NCI-H2171 (cell line): ENCODE measurements at places on chromosomes 4 and X.

GRCh38 chrX:44344194-44344593 is 722 bp upstream of the EFHC2 start:
- DNase-seq, result no peak

DNA sequence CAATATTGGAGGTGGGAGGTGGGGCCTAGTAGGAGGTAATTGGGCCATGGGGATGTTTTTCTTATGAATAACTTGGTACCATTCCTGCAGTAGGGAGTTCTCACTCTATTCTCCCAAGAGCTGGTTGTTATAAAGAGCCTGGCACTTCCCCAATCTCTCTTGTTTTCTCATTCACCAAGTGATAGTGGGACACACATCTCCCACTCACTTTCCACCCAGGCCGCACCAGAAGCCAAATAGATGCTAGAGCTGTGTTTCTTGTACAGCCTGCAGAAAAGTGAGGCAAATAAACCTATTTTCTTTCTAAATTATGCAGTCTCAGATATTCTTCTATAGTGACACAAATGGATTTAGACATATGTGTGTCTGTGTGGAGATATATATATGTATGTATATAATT is 117.6 kb downstream of the ANKRD50 start:
- DNase-seq, result no peak

GRCh38 chrX:118736394-118737010 is 9.1 kb downstream of the IL13RA1 start:
- DNase-seq, result no peak

DNA sequence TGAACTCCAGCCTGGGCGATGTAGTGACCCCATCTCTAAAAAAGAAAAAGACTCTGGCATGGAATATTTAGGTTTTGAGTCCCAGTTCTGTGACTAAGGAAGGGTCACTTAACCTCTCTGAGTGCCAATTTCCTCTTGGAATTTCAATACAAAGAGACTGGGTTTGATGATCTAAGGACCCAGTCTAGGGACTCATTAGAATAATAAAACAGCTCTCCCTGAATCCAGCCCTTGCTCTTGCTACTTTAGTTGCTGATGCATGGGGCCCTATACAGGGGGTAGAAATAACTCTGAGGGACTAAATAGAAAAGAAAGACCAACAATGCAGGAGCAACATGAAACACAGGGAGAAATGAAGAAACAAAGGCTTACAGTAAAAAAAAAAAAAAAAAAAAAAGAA is 12.6 kb downstream of the C4orf54 start:
- DNase-seq, result no peak

GRCh38 chrX:134407065-134407376 is 52.9 kb upstream of the HPRT1 start:
- no peak for DNase-seq

DNA sequence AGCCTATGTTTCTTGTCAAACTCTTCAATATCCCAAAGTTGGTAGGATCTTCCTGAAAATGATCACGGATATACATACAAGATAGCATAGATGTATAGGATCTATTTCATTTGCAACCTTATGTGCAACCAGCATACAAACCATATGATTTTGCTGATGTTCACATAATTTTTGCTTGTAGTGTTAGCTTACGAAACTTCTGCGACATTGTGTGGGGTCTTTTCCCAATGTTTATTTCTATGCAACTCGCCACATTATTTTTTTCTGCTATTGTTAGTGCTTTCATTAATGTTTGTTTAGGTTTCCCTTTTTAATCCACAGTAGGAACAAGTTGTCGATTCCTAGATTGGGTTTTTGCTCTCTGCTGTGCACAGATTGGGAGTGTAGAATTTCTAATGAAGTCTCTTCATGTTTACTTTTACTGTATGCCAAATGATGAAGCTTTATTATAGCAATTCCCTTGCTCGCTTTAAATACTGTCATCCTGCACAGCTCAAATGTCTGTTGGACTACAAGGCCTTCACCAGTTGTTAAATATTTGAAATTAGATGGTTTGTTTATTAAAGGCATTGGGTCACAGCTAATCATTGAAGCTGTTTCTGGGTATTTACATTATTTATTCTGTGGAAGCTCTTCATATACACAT is 257.6 kb upstream of the PCDH7 start:
- no peak for DNase-seq

DNA sequence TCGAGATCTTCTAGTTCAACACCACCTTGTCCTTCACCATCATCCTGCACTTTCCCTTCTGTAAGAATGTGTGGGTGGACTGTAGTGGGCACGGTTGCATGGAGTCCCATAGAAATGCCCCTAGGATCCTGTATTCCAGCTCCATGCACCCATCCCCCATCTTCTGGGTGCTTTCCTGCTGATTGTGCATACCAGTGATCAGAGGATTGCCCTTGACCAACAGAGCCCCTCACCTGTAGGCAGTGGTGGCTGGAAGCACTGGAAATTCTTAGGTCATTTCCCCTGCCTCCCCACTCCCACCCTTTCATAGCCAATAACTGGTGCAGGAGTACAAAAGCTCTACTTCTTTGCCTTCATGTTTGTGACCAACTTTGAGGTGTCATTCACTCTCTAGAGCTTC is 213.4 kb upstream of the ARSJ start:
- DNase-seq, result no peak

DNA sequence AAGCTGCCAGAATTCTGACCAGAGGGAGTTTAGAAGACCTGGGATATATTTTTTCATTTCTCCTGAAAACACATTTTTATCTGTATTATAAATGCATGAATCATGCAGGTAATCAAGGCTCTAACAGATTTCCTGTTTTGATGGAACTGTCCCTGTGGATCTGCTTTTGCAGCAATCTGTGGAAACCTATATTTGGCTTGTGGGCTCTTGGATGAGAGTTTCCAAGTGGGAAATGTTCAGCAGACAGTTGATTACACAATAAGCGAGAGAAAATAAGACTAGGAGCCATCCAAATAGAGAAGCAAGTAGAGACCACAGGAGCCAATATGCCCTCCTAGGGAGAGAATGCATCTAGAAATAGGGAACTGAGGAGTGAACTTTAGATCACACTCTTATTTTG is 105.0 kb downstream of the NDST3 start:
- DNase-seq, result no peak

DNA sequence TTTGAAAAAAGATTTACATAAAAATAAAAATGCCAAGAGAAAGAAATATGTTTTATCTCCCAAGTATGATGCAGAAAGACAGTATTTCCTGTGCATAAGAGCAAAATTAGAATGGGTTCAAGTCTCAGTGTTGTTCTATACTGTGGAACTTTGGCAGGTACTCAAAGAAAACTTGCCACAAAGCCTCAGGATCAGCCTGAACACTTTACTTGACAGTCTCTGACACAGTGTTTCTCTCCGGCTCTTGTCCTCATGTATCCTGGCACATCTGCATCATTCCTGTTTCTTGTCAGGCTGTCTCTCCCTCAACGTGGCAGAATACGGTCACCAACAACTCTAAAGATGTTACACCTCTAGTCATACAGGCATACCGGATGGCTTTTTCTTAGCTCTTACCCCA is 273.7 kb downstream of the ARHGAP24 start:
- DNase-seq, result no peak

GRCh38 chr4:103204111-103204510 is 6.0 kb upstream of the CENPE start:
- peak; percentile 0 for DNase-seq

- DNase-seq, result no peak
These were observed 84.3 kb downstream of the SPRY1 start for GRCh38 chr4:123480706-123481418.

GRCh38 chr4:116878280-116878679 is 207.1 kb downstream of the TRAM1L1 start:
- DNase-seq, result no peak

DNA sequence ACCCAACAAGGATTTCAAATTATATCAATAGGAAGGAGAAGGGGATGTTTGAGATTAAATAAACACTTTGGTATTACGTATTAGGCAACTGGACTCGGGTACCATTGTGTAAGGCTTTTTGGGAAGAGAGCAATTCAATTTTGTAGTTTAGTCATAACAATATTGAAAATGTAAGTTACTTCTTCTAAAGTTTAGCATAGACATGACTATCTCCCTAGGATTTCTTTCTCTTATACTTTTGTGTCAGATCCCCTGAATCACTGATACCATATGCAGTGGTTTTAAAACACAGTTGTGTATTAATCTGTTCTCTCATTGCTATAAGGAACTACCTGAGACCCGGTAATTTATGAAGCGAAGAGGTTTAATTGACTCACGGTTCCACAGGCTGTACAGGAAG is 123.8 kb upstream of the FAM9C start:
- DNase-seq, result no peak

DNA sequence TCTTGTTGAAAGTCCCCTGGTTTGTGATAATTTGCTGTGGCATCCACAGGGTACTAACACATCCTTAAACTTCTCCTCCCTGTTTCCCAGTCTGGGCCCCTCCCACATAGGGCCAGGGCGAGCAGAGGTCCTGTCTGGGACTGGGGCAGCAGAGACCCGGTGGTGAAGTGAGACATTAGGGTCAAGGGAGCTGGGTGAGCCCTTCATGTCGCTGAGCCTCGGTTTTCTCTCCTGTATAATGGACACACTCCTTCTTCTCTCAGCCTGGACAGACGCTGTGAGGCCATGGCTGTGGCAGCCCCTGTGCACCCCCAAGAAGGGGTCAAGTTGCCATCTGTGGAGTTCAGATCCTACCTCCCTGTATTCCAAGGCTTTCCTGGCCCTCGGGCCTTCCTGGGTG is 33.0 kb upstream of the HMX1 start:
- no peak for DNase-seq

DNA sequence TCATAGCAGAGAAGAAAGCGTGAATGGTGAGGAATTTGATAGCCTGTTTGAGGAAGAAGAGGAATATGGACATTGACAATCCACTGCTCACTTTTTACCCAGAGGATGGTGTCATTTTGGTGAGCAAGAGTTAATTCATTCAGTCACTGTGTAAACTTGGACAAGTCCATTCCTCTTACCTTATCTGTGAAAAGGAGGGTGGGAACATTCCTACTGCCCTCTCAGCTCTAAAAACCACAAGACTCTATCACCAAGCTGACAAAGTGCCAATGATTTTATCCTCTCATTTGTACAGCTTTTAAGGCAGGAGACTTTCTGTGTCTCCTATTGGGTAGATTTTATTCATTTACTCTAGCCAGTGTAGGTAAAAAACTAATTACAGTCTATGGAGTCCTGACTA is 103.8 kb downstream of the LUZP4 start:
- no peak for DNase-seq

DNA sequence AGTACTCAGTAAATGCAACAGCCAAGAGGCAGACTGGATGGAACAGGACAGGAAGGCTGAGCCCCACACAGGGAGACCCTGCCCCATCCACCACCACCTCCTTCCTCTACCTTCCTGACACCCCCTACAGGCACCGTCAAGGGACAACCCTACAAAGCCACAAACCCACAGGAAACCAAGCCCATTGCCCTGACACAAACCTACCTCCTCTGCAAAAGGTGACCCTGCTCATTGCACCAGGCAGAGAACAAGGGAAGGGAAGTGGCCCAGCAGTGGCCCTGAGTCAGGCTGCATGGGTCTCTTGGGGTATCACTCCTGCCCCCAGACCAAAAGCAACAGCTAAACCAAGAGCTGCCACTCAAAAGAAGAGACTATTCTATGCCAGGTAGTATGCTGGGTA is 21.0 kb downstream of the JAKMIP1 start:
- no peak for DNase-seq

- DNase-seq, result no peak
These were observed 39.6 kb upstream of the ZNF81 start for GRCh38 chrX:47797084-47797483.

GRCh38 chrX:87067795-87068369 is 449.7 kb upstream of the KLHL4 start:
- no peak for DNase-seq

DNA sequence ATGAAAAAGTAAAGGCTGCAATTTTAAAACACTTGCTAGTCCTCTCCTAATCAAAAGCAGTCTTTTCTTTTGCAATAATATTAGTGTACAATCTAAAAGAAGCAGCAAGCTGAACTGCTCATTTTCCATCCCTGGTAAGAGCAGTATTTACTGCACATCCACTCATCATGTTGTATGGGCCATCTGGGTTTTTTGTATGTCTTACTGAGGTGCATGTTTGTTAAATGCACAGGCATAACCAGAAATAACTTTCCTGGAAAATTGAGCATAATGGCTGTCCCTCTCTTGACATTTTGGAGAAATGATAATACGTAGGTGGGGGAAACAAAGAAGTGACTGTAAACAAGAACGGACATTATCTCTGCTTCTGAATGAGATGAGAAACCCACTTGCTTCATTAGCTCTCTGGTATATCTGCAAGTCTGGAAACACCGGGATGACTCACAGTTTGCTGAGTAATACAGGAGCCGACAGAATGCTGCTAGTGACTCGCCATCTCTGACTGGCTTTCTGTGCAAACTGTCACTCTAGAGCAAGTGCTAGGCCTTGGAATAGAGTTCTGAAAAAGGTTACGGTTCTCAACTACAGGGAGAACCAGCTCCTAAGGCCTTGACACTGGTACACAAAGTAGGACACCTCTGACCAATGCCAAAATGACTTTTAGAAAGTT is 85.7 kb upstream of the MTM1 start:
- DNase-seq, result no peak

DNA sequence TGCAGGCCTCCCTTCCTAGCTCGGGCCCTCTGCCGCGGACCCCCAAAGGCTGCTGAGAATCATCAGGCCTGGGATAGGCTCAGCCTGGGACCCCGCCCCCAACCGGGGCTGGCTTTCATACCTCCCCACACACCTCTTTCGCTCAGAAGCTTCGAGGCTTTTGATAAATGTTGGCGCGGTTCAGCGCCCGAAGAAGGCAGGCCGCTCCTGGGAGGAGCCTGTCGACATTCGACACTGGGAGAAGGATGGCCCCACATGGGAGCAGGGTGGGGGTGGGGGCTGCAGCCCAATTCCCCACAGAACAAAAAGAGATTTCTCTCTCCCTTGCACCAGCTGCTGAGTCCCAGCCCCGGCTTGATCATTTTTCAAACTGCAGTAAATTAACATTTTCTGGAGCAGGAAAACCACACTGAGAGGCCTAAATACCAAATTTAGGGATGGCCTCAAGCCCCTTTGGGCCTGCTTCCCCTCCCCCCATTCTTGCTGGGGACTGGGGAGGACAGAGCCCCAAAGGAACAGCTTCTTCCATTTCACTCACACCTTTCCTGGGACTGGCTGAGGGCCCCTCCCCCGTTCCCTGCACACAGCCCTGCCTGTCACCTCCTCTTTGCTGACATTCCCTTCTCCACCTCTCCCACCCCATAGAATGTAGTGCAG is 112.9 kb upstream of the PJA1 start:
- peak; percentile 14 for DNase-seq

GRCh38 chrX:17441965-17442364 is 67.0 kb downstream of the NHS start:
- DNase-seq, result no peak

DNA sequence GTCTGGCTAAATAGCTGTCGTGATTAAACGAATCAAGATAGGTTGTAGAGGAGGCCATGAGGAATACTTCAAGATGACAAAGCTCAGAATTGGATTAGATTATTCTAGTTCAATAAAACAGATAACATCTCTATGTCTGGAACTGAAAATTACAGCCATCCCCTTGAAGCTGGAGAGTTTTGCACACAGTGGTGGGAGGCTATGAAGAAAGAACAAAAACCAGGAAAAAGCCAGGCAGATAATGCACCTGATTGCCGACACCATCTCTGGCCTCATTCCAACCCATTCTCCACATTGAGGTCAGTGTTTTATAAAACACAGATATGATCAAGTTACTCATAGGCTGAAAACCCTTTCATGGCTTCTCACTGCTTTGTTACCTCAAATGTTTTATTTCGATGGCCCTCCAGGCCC is 188.3 kb downstream of the RASL11B start:
- DNase-seq, result no peak
